ENCODE measurements at places on chromosomes 11 and 22.

- no peak for DNase-seq
Measured at GRCh38 chr22:48793949-48794348, 1033.7 kb downstream of the BRD1 start.

GRCh38 chr11:73151416-73151815 is 9.3 kb upstream of the FCHSD2 start:
- no peak for DNase-seq

GRCh38 chr22:36330655-36331305 is 57.0 kb downstream of the MYH9 start:
- DNase-seq: no peak

DNA sequence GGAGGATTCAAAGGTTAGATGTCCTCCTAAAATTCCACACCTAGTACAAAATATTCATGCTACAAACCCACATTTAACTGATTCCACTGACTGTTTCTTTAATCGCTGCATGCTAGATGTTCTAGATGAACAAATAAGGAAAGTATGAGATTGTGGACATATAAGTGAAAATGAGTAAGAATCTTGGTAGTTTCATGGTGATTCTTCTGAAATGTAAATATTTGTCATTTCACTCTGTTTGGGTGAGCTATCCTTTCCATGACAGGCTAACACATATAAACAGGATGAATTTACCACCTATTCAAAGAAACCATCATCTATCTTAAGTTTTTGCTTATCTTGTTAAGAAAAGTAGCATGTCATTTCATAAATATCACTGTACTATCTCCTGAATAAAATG is 14.8 kb downstream of the OR5B3 start:
- DNase-seq: no peak

DNA sequence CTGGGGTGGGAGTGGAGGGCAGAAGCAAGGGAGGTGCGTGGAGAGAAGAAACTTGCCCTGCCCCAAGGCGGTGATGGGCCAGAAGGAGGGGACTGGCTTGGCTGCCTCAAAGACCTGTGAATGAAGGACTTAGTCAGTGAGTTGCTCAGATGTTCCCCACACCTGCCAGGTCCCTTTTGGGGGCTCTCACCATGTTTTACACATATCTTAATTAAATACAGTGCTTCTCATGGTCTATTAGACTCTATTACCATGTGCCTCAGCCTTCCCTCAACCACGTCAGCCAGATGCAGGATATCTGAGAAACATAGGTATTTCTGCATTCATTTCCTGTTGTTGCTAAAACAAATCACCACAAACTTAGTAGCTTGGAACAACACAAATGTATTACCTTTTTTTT is 429.5 kb downstream of the BUD13 start:
- no peak for DNase-seq

DNA sequence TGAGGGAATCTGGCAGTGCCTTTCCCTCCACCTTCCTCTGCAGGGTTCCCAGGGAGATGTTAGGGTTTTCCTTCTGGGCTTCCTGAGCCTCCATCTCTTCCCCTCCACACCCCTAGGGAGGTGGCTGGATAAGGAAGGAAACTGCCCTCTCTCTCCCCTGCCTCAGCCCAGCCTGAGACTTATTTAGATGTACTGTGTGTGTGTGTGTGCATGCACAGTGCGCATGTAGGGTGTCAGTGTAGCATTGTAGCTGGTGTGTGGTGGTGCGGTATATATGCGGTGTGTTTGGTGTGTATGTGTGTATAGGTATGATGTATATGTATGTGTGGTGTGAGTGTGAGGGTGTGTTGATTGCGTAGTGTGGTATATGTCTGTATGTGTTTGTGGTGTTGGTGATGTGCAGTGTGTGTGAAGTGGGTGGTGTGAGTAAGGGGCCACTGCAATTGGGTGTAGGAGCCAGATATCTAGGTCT is 1.5 kb downstream of the FXYD6 start:
- DNase-seq: no peak

- no peak for DNase-seq
Measured at GRCh38 chr11:62708392-62708791, 916 bp downstream of the GNG3 start.

DNA sequence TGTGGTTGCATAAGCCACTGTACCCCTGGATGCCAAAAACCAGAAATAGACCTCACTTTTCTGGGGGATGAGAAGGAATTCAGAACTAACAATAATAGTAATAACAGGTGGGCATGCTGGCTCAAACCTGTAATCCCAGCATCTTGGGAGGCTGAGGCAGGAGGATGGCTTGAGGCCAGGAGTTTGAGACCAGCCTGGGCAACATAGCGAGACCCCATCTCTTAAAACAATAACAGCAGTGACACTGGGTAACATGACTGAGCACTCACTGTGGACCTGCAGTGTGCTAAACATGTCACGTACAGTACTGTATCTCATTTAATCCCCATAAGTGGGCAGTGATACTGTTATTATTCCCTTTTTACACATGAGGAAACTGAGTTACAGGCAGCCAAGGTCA is 10.0 kb downstream of the FLRT1 start:
- no peak for DNase-seq

DNA sequence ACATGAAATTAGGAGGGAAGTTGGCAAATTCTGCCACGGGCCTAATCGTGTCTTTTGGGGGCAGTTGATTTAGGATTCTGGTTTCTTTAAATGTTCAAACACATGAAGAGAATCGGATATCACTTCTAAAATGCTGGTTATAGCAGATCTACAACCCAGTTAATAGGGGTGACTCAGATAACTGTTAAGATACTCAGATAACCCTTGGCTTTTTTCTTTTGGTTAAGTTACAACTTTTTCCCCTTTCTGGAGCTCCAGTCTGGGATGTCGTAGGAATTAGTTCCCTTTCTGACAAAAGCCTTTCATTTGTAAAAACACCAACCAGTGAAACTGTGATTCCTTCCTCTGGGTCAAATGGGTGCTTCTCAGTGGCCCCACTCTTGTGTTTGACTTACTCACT is 976 bp downstream of the DEPDC7 start:
- DNase-seq: no peak

- DNase-seq: no peak
Measured at GRCh38 chr22:44401783-44402110, 89.0 kb upstream of the SHISAL1 start.

DNA sequence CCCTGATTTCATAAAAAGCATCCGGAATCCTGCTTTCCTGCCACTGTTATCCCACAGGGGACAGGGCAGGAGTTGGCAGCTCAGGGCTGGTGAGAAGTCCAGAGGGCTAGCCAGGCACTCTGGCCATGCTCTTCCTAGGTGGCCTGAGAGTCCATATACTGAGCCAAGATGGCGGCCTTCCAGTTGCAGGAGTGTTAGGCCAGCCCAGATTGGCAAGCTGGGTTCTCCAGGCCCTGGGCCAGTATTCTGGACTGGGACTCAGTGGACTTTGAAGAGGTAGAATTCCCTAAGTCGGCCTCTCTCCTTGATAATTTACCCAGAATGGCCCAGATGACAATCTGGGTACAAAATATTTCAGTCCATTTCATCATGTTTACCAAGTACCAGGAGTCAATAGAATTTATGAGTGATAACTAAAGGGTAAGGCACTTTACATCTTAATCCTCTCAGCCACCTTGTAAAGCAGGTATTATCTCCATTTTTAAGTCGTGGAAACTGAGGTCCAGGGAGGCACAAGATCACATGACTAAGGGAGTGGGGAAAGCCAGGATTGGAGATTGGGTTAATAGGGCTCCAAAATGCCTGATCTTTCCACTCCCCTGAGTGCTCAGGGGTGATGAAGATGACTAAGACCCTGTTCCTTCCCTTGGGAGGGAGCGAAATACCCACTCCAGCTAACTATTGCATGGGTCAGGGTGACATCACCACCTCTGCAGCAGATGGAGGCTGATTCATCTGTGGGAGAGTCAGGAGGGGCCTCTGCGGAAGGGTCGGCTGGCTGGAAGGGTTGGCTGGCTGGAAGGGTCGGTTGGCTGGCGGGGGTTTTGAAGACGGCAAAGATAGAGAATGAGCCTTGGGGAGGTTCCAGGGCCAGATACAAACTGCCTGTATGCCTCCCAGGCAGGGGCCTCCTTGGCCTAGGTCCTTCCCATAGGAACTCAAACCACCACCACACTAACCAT is 1.2 kb upstream of the MICALL1 start:
- DNase-seq: no peak

DNA sequence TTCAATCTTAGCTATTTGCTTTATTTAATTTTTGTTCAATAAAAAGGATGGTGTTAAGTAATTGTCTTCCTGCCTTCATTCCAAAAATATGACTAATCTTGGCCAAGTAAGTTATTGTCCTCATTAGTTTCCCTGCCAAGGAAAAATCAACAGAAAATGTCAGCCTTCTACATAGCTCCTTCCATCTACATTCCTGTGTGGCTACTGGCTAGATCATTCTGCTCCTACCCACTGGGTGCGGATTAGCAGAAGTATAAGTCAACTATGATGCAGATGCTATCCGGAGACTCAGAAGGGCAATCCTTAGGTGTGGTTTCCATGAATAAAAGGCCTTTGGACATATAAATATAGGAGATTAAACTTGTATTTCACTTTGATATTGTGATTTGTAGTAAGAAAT is 154.4 kb downstream of the SBF2 start:
- no peak for DNase-seq

DNA sequence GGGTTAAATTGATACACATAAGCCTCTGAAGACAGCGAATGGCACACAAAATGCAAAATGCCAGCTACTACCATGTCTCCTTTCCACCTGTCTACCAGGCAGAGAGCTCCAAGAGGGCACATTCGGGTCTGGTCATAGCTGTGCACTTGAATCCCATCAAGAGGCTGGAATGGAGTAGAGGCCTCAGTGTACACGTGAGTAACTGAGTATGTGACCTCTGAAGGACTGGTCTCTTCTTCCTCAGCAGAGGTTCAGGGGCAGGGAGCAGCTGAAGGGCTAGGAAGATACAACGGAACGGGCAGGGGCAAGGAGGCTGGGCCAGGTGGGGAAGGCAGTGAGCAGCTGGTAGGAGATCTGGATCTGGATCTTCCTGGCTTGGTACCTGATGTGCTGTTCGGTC is 56.3 kb upstream of the PHOX2A start:
- DNase-seq: no peak

DNA sequence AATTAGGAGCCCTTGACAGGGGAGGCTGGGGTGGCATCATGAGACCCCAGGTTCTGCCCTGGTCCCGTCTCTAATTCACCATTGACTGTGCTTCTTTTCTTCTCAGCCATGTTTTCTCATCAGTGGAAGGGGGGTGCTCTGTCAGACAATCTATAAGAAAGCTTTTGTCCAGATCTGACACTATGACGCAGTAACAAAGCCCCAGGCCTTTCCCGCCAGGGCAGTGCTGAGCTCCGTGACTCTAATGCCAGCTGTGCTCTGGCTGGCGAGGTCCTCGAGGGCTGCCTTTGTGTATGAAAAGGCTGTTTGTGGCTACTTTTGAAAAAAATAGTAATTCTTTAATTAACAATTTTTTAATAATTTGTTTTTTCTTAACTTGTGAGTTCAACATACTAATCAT is 3.2 kb downstream of the CD6 start:
- DNase-seq: no peak

GRCh38 chr11:44681698-44682097 is 45.1 kb upstream of the TSPAN18 start:
- DNase-seq: no peak

DNA sequence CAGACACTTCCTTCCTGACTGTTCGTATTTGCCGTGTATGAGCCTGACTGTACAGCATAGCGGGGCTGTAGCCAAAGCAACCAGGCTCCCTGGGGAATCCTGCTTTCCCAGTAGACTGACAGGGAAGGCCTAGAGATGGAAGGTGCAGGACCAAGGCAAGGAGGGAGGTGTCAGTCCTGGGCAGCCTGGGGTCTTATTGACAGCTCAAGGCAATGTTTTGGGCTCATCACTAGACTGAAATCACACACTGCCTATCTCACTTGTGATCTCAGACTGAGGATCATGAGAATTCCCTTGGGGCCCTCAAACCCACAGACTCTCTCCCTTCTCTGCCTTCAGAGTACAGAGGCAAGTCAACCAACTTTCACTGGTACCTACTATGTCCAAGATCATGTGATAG is 346.8 kb upstream of the NARS2 start:
- DNase-seq: no peak

- DNase-seq: no peak
Measured at GRCh38 chr11:85076535-85077330, 550.4 kb downstream of the DLG2 start.

DNA sequence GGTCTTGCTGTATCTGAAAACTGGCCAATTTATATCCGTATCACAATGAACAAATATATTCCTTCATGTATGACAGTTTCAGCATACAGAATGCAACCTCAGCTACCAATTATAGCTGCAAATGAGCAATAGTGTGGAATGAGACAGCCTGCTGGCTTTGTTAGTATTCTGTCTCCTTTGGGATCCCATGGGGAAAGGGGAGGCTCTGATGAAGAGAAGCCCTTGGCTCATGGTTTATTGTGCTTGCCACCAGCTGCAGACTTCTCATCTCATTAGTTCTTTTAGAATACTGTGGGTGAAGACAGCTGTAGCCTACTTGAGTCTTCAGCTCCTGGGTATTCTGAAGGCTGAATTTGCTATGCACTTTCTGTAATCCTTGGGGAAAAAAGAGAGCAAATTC is 42.4 kb downstream of the PITPNB start:
- DNase-seq: peak; percentile 31

DNA sequence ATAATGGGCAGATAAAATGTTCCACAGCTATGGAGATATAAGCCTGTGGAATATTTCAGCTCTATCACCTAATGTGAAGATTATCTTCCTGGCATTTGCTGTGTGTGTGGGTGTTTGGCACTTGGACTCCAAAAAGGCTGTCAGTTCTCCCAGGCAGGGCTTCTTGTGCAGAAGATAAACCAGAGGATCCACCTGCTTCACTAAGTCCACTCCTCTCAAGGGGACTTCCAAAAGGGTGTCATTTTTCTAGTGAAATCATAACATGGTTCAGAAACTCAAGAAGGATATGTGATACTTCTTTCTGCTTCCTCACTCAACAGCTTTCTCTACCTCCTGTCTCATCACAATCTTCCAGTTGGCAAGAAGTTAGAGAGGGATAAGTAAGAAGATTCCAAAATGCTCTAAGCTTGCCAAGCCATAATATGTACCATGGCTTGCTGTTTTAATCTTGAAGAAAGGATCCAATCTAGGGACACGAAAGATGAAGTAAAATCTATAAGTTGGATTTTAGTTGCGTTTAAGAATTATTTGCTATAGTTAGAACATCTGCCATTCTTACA is 206.2 kb upstream of the MTMR2 start:
- no peak for DNase-seq

- no peak for DNase-seq
Measured at GRCh38 chr11:113278481-113278880, 35.9 kb upstream of the TTC12 start.

- no peak for DNase-seq
Measured at GRCh38 chr22:32829451-32829851, 27.9 kb downstream of the TIMP3 start.

DNA sequence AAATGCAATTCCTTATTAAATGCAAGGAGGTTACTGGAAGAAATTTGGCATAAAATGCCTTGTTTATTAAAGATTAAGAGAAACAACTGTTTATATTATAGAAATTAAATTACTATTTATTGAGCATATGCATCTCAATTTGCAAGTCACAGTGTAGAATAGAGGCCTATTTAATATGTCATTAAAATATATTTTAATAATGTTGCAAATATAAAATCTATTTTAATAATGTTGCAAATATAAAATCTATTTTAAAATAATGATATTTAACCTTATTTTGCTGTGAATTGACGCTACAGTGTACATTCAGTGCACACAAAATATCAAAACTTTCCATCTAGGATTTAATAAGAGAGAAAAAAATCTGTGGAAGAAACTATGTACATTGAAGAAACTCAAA is 188.1 kb downstream of the CNTN5 start:
- no peak for DNase-seq

- no peak for DNase-seq
Measured at GRCh38 chr11:66543263-66544107, 2.4 kb downstream of the ZDHHC24 start.

GRCh38 chr11:17778956-17779860 is 44.6 kb downstream of the KCNC1 start:
- DNase-seq: no peak

Data from NCI-H187 treated with DMSO at 0.1 percent for 48 hours (cell line).